ENCODE measurements at places on chromosomes 1 and 21.

DNA sequence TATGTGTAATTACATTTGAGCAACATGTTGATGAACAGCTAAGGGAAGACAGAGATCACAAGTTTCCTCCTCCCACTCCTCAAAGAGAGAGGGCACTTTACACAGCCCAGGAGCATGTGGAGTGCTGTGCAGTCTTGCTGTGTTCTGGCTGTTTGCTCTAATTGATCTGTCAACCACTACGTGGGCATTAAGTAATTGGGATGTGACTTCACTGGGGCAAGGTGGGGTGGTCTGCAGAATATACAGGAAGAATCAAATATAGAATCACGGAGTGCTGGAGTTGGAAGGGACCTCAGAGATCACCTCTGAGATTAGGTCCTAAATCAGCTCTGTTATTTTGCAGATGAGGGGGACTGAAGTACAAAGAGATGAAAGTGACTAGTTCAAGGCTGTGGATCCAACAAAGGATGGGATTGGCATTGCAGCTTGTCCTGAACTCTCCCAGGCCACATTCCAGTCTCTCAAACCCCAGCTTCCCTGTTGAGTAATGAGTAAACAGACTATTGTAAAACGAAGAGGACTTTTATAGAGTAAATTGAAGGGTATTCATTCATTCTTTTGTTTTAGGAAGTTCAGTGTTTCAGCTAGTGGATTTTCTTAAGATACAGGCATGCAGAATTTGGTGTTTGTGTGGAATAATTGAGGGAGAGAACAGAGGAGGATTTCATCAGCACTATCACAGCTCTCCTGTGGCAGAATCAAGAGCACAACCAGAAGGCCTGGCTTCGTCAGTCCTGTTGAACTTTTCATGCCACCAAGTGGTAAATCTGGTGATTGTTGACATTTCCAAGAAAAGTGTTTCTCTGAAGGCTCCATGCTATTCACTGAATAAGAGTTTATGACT lies 22.4 kb downstream of the NOS1AP start:
- DNase-seq = no peak

DNA sequence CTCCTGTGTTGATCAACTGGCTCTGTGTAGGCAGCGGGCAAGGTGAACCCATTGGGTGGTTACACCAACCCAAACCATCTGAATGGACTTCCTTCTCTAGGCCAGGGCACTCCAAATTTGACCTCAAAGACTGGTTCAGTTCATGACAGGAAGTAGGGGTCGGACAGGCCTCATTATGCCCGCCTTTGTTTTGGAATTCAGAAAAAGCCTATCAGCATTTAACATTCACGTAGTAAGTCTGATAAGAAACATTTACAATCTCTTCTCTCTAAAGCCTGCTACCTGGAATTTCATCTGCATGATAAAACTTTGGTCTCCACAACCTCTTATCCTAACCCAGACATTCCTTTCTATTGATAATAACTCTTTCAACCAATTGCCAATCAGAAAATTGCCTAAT lies 97.1 kb upstream of the ETV3 start:
- DNase-seq = no peak

GRCh38 chr21:17848228-17848627 lies 29.1 kb upstream of the C21orf91 start:
- peak; percentile 94 for DNase-seq

- DNase-seq = no peak
These were observed 88.8 kb downstream of the MRPL39 start for GRCh38 chr21:25518491-25518911.

All from RCC 7860 (cell line).